Activated T-helper 1 cell treated with anti-CD3 and anti-CD28 coated beads, Interleukin-2, amount 50 U/mL, for 16 hours (primary cell): ENCODE measurements at places on chromosomes 5 and 9.

DNA sequence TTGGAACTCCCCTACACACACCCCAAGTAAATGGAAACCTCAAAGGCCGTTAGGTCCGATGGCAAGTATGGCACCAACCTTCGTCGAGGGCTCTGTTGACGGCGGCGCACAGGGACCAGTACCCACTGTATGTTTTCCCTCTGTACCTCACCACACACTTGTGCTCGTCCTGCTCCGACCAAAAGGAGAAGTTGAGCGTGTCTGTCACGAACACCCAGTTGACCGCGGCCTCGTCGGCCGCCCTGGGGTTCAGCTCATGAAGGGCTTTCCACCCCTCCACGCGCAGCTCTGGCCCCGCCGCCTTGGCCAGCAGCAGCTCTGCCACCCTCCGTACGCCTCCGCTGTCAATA lies 24.0 kb downstream of the HNRNPK start:
- peak; percentile 9 for DNase-seq

DNA sequence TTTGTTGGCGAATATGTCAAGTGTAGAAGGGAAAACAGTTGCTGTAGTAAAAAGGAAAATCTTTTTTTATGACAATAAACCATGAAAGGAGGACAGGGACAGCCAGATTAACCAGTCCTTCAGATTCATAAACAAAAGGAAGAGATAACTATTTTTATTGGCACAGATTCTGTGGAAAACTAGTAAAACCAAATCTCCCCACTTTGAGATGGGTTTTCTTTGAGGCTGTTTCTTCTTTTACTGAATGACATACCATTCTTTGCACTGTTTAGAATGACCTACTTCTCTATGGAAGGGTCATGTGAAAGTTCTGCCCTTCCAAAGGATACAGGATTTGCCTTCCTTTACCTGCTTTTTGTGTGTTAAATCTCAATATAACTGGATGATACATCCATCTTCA lies 13.7 kb downstream of the CAST start:
- no peak for DNase-seq

GRCh38 chr5:72377910-72378638 lies 57.9 kb downstream of the PTCD2 start:
- DNase-seq, result no peak

DNA sequence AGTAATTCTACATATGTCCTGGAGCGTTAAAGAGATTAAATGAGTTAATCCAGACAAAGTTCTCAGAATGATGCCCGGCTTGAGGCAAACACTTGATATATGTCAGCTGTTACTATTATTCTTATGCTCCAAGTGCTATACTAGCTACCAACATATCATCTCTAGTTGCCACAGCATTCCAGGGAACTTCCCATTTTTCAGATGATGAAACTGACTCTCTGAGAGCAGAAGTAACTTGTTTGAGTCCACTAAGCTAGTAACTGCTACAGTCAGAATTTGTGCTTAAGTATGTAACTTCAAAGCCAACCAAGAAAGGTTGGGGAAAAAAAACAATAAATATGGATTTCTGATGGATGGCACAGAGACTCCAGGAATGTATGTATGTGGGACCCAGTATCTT lies 98.1 kb downstream of the CDK5RAP2 start:
- no peak for DNase-seq

DNA sequence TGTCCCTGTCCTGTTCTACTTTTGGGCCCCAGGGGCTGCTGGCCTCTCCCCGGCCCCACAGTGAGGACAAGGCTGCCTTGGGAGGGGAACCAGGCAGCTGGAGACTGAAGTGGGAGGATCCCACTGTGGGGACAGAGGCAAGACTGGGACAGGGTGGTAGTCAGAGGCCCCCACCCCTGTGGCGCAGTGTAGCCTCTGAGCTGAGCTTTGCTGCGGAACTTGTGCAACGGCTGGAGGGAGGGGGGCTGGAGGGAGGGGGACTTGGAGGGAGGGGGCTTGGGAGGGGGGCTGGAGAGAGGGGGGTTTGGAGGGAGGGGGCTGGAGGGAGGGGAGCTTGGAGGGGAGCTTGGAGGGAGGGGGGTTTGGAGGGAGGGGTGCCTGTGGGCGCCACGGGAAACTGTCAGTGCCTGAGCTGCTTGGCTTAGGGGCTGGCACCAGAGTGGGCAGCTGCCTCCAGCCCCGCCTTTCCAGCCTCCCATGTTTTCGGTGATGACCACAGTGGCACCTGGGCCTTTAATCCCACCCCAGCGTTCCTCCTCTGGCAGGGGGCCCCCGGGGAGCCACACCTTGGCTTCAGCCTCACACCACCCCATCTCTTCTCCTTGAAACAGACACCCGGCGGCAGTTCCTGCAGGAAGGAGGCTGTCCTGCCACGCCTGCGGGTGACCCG lies 2.3 kb upstream of the FUT7 start:
- no peak for DNase-seq

DNA sequence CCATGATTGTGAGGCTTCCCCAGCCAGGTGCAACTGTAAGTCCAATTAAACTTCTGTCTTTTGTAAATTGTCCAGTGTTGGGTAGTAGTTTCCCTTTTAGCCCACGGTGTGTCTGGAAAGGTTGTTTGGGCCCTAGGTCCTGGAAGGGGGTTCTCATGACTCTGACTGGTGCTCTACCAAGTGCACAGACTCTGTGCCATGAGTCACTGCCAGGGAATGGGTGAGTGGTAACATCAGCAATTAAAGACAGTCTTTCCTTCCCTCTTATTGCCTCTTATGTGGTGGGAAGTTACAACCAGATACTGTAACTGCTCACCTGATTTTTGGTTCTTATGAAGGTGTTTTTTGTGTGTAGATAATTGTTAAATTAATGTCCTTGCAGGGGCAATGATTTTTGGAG lies 141.2 kb downstream of the PRDM9 start:
- DNase-seq, result no peak

GRCh38 chr5:14958188-14958587 lies 86.6 kb upstream of the ANKH start:
- DNase-seq, result no peak

DNA sequence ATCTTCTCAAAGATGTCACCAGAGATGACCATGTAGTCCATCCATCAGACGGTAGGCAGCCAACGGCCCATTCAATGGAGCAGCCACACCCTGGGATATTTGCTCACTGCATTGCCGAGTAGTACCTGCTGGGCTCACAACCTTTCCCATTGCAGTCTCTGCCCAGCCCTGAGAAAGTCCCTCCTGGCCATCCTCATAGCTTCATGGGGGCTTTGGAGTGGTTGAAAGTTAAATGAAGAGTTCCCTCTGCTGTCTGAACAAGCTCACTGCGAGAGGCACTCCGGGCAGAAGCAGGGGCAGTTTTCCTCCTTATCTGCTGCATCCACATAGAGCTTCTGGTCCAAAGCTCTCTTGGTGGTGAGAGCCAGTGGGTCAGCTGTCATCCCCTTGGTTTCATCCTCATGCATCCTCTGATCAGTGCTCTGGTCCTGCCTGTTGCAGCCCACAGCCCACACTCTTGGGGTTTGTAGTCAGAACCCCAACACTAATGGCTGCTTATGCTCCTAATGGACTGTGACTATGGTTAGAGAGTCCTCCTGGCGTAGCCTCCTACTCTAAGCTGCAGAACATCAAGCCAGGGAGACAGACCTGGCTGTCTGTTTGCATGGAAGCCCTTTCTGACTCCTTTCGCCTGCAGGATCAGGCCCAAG lies 23.3 kb downstream of the TNFSF8 start:
- DNase-seq, result no peak

DNA sequence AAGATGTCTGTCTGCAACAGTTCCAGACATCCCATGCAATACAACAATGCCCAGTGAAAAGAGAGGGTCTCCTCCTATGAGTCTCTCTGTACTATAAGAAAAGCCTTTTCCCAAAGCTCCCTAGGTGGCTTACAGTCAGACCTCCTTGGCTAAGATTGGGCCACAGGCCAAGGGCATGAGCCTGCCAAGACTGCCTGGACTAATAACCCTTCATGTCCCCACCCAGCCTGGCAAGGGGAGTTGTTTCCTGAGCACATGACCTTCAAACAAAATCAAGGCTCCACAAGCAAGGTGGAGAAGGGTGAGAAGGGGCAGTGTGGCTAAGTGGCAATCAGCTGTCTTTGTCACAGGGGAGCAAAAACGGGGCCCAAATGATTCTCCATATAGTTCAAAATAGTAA lies 75.6 kb upstream of the ZSWIM6 start:
- DNase-seq, result no peak

- no peak for DNase-seq
These were observed 71.3 kb upstream of the CXCL14 start for GRCh38 chr5:135650081-135650480.

DNA sequence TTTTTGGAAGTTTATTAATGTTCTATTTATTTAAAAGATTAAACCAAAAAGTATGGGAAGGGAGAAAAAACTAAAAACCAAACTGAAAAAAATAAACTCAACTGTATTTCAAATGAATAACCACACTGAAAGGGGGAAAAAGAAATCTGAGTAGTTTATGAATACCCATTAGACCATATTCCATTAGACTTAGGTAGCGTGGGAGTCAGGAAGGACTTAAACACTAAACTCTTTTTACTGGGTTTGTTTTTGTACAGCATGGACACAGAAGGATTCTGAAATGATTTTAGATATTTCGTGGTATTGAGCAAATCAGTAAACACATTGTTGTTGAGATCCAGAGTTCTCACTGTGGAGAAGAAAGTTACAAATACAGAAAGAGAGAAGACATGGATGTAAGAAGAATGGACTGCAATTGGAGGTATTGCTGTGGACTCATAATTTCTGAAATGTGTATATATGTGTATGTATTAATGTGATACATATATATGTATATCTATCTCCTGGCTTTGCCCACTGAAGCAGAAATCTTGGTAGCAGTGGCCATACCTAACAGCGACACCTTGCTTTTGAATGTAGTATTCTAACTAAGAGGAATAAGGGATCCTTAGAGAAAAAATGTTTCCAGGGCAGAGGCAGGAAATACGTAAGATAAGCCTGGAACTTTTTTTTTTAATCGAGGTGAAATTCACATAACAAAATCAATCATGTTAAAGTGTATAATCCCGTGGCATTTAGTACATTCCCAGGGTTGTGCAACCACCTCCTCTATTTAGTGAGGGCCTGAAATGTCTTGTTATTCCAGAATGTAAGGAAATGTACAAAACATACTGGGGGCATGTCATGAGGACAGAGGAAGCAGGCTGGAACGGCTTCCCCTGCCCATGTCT lies 228.8 kb downstream of the SMARCA2 start:
- no peak for DNase-seq

DNA sequence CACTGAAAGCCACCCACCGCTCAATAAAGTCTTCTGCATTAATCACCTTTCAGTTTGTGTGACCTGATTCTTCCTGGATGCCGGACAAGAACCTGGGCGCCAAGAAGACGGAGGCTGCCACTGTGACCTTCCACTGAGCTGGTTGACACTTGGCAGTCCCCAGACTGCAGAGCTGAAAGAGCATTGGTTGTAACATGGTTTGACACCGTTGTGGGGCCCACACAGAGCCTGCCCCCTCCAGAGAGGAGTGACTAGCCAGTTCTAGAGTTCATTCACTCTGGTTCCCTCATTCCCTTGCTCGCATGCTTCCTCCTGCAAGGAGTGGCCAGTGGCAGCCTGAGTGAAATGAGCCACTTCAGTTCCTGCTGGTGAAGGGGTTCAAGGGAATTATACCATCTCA lies 86.2 kb upstream of the ANXA1 start:
- no peak for DNase-seq

- DNase-seq, result no peak
These were observed 813 bp downstream of the ERMP1 start for GRCh38 chr9:5832071-5832537.

DNA sequence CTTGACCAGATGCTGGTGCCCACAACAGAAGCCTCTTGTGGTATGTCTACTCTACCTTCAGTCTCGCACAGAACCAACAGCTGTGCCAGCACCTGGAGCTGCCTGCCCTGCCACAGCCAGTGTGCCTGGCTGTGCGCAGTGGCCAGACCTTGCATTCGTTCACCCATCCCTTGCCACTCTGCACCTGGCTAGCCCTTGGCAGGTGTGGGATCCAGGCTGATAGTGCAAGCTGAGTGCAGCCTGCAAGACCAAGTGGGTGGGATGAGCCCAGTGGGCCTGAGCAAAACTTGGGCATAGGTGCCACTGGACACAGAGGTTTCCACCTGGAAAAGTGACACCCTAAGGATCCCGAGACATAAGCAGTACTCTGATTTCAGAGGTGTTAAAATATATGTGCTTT lies 108.2 kb downstream of the ST8SIA4 start:
- no peak for DNase-seq

DNA sequence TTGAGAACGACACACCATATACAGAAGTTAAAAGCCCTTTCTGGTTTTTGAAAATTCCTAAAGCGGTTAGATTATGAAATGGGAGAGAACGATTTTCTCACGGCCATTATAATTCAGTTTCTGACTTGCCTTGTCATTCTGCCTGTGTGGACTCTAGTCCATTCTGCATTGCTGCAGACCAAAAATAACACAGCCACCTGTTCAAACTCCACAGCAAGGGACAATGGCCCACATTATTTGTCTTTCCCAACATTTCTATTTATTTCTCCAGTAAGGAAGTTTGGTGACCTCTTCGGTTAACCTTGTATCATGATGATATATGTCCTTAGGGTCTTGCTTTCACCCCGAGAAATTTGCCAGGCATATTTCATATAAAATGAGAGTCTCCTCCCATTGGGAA lies 497.7 kb downstream of the BRINP1 start:
- no peak for DNase-seq

DNA sequence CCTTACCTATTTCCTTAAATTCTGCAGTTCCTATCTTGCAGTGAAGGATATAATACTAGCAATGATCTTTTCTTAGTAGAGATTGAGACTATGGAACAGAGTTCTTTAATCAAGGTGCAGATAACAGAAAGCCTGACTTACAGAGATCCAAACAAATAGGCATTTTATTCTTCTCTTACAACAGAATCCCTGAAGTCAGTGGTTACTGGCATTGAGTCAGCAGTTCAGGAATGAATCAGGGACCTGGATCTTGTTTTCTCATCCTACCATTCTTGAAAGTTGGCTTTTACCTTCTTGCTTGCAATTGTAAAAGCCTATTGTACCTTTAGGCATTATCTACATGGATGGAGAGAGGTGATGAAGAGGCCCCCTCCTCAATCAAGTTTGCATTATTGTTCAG lies 47.5 kb upstream of the TLE4 start:
- DNase-seq, result no peak

GRCh38 chr5:147906326-147907095 lies at the start of gene C5orf46:
Gene C5orf46, minus strand, starts transcription at chr5:147906538. Its CDS starts 37 bp downstream, at chr5:147906501.
- no peak for DNase-seq

- no peak for DNase-seq
These were observed 194.1 kb downstream of the CCDC171 start for GRCh38 chr9:15746905-15747304.

- DNase-seq, result no peak
These were observed 253.1 kb downstream of the PBX3 start for GRCh38 chr9:126000256-126000655.

GRCh38 chr9:131366761-131367401 lies 27.0 kb upstream of the PRRC2B start:
- no peak for DNase-seq

DNA sequence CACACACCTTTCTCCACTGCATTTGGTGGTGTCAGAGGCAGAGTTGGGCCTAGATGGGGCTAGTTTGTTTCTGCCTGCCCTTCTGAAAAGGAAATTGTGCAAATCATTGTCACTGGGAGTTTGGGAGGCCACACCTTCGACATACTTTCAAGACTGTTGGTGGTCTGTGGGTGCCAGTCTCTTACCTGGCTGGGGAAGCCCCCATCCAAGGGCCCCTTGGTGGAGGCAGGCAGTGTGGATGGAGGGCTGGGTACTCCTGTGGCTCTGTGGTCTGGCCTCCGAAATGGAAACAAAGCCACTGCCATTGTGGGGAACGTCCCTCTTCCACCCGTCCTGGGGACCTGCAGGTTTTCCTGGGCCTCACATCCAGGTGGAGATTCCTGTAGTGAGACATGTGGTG lies 10.9 kb upstream of the PHYHD1 start:
- no peak for DNase-seq

- no peak for DNase-seq
These were observed 51.5 kb upstream of the MEF2C start for GRCh38 chr5:88934439-88934838.
